NCI-H1105 treated with DMSO at 0.1 percent for 48 hours (cell line): ENCODE measurements at places on chromosomes 1 and 21.
A peak's percentile ranks its signal among the peaks of the same experiment; 100 is the strongest.

DNA sequence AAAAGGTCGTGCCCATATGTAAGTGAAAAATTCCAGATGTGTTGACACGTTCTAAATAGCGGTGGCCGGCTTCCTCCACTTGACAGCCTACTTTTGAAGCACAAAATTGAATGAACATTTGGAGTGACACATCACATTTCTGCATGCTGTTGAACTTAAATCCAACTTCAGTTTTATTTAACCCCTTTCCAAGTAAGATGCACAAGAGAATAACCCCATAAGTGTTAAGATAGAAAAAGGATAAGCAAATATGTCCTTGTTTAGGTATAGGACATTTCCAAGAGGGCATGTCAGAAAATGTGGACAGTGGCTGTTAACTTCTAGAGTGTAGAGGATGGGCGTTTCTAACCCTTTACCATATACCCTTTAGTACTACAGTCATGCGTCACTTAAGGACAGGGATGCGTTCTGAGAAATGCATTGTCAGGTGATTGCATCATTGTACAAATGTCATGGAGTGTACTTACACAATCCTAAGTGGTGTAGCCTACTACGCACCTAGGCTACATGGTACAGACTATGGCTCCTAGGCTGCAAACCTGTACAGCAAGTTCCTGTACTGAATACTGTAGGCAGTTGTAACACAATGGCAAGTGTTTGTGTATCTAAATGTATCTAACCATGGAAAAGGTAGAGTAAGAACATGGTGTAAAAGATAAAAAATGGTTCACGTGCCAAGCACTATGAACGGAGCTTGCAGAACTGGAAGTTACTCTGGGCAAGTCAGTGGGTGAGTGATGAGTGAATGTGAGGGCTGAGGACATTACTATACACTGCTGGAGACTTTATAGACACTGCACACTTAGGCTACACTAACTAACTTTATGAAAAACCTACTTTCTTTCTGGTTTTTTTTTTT, 9.3 kb upstream of the FAM89A start:
- no peak for DNase-seq

DNA sequence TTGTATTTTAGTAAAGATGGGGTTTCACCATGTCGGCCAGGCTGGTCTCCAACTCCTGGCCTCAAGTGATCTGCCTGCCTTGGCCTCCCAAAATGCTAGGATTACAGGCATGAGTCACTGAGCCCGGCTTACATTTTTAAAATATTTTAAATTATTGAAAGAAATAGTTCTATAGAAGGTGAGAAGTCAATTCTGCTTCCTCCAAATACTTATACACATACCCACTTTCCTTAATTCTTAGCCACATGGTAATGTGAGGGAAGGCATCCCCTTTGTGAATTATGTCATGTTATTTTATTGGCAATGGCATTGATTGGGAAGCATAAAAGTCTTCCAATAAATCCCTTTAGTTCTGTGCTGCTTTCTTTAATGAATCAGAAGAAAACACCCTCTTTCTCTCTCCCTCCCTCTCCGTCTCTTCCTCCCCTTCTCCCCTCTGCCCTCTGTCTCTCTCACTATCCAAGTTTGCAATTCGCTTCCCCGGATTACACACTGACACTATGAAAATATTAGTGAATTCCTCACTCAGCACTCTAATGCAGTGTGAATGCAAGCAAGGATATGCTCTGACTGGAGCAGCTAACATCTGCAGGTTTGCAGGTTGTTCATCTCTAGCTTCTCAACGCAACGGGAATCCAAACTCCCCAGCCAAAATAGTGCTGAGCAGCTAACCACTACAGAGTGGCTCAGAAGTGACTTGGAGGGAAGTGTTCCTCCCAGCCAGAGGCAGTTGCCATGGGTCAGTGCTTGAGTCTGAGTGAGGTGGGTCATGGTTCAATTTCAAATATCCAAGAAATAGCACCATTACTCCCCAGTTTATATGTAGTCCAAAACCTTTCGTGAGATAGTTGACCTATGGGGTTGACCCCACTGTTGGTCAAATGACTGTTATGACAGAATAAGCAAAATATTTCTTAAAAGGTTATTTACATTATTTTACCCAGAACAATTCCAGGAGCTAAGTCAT, 77.8 kb upstream of the CD55 start:
- DNase-seq, result no peak

- no peak for DNase-seq
These were observed 45.3 kb upstream of the ARHGEF10L start for GRCh38 chr1:17494114-17494729.

DNA sequence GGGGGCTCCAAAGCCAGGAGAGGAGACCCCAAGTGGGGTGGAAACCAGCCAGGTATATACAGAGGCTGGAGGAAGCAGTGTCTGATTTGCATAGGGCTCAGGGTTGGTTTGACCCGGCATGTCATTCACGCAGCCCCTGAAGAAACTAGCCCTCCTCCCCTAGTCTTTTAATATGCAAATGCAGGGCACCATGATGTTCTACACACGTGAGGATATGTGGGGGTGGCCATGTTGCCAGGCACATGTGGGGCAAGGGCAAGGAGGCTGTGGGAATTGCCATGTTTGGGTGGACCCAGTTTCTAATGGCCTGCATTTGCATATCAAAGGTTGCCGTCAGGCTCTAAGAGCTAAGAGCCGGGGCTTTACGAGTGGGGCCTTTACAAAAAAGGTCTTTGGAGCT, 12.0 kb upstream of the RHOU start:
- DNase-seq, result no peak

DNA sequence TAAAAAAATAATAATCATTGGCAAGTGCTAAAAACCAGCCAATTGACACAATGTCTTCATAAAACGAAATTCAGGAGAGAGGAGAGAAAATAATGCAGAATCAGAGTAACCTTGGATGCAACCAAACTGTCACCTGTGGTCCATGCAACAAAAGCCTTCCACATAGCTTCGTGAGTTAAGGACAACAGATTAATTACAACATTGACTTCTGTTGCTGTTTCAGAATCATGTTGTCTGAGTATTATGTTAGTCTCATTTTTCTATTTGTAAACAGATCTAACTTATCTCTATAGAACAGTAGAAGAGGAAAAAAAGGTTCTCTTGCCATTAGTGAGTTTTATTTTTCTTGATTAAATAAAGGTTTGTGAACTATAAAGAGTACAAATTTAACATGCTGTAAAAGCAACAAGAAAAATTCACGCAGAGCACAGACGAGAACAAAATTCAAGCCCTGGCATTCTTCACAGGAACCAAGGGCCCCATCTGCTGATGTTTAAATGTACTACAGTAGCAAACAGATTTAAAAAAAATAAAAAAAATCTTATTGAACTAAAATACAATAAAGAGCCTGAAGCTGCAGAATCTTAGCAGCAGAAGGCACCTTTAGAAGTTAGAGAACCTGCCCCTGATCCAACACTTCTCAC, 381.1 kb upstream of the PKN2 start:
- peak; percentile 13 for DNase-seq

DNA sequence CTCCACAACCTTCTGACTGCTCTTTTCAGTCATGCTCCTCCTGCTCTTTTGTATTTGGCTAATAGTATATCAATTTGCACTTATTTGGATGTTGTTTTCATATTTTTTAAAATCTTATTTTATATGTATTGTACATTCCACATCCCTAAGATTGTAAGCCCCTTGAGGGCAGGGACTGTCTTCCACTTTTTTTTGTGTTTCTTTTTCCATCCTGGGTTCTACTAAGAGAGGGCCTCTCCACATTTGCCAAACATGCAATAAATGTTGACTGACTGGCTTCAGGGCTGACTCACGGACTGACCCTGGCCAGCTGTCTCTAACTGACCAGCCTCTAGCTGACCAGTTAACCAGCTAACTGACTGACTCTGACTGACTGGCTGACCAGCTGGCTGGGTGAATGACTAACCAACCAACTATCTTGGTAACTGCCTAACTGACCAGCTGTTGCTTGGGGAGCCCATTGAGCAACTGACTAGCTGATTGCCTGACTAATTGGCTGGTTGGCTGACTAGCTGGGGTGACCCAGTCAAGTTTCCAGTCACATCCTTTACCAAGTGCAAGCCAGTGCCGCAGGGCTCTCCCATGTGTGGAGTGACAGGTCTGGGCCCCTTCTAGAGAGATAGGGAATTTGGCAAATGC, 16.1 kb downstream of the CSF1 start:
- DNase-seq, result no peak

- DNase-seq, result no peak
These were observed 67.8 kb upstream of the ABCD3 start for GRCh38 chr1:94350350-94350924.

GRCh38 chr1:89578151-89578550, 53.5 kb downstream of the LRRC8B start:
- DNase-seq, result no peak

GRCh38 chr21:37984416-37984815, 68.2 kb upstream of the KCNJ6 start:
- DNase-seq, result no peak

DNA sequence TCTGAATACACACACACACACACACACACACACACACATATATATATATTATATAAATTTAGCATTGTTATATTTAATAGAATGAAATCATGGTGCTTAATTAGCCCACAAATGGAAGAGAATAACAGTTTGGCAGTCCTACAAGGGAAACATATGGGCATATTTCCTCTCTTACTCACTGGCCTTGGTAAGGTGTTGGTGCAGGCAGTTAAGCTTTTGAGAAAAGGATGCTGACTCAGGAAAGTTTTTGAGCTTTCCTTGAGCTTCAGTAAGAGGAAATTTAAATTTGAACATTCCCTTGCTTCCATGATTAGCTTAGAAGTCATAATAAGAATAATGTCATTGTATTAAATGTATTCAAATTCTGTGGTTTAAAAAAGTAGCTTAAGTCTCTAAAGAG, 37.0 kb upstream of the B3GALT5 start:
- no peak for DNase-seq

GRCh38 chr1:160614410-160614809, 32.4 kb downstream of the SLAMF1 start:
- no peak for DNase-seq

- no peak for DNase-seq
These were observed at the start of gene OR2T33 for GRCh38 chr1:248277876-248278275. Gene OR2T33, minus strand, starts transcription at chr1:248277976. Its CDS starts 4,162 bp downstream, at chr1:248273814.

- no peak for DNase-seq
These were observed 78.2 kb upstream of the SDC3 start for GRCh38 chr1:30986755-30987154.

DNA sequence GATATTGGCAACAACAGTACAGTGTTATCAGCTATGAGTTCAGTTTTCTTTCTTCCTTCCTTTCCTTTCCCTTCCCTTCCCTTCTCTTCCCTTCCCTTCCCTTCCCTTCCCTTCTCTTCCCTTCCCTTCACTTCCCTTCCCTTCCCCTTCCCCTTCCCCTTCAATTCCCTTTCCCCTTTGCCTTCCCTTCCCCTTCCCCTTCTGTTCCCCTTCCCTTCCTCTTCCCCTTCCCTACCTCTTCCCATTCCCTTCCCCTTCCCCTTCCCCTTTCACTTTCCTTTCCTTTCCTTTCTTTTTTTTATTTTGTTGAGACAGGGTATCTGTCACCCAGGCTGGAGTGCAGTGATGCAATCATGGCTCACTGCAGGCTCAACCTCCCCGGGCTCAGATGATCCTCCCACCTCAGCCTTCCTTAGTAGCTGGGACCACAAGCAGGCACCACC, 72.3 kb upstream of the CAPZB start:
- no peak for DNase-seq

DNA sequence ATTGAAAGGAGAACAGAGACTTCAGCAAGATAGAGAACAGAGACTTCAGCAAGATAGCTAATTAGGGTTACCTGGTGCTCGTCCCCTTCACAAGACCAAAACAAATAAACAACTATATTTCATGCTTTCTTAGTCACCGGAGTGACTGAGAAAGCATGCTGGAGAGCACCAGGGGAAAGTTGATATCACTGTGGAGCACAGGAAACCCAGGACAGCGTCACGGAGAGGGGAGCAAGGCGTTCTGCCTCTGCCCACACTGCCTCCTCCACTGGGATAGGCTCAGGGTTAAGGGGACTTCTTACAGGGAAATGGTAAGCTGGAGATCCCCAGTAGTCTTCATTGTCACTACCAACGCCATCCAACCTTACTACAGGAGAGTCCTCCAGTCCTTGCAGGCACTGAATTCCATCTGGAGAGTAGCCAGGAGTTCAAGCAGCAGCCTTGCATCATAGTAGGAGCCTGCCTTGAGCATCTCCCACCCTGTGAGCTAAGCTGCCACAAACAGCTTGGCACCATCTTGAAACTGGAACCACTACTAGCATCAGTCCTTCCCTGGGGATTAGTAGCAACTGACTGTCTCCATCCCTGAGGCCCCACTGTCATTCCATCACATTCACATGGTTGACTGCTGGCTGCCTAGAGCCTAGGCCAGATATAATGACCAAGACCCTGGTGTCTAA, 239.4 kb downstream of the PLPP3 start:
- no peak for DNase-seq
